ENCODE measurements at places on chromosomes 5 and 9.

DNA sequence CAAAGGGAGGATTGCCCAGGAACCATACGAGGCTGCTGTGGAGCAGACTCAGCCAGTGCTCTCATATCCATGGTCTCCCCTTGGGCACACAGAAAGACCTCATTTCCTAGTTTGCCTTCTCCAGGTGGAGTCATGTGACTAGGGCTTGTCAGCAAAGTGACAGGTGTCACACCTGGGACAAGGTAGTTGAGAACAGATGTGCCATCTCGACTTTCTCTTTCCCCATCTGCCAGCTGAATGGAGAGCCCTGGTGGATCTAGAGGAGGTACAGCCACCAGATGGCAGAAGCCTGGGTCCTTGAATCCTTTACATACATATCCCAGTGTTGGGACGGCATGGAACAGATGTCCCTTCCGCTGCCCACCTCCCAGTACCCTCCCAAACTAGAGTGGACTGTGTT is 42.9 kb upstream of the ALDOB start:
- DNase-seq, result no peak

DNA sequence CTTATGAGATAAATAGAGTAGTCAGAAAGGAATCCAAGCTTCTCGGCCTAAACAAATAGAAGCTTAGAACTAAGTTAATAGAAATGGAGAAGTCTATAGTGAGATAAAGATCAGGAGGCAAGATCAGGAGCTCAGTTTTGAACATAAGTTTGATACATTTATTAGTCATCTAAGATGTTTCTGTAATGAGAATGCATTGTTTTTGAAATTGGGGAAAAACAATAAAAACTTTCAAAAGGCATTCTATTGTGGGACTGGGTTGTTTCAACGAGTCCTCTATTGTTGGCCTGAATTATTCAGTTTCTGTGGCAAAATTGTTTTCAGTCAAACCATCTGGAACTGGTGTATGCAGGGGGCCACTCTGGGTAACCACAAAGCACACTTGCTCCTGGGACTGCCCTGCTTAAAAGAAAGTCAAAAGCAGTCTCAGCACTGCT is 181.0 kb upstream of the CLINT1 start:
- DNase-seq, result no peak

DNA sequence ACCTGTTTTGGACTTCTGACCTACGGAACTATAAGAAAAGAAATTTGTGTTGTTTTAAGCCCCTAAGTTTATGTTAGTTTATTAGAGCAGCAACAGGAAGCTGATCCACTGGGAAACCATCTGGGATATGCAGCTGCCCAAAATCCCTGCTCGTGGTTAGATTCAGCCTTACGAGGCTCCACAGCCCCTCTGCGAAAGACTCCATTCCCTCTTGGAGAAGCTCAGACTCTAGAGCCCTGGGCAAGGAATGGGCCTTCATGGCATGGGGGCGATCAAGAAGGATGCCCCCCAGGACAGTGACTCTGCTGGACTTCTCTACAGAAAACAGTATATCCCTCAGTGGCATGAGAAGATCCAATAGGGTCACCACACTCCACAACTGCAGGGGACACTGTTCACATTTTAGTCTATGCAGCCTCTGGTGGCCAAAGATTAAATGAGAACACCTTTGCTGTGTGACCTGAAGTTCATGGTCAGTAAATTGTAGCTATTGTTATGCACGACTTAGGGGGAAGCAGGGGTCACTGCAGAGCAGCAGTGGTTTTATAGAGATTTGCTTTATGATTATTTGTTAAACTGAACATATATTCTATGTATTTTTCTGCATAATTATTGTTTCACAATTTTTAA is 21.1 kb downstream of the IRF1 start:
- DNase-seq, result no peak

DNA sequence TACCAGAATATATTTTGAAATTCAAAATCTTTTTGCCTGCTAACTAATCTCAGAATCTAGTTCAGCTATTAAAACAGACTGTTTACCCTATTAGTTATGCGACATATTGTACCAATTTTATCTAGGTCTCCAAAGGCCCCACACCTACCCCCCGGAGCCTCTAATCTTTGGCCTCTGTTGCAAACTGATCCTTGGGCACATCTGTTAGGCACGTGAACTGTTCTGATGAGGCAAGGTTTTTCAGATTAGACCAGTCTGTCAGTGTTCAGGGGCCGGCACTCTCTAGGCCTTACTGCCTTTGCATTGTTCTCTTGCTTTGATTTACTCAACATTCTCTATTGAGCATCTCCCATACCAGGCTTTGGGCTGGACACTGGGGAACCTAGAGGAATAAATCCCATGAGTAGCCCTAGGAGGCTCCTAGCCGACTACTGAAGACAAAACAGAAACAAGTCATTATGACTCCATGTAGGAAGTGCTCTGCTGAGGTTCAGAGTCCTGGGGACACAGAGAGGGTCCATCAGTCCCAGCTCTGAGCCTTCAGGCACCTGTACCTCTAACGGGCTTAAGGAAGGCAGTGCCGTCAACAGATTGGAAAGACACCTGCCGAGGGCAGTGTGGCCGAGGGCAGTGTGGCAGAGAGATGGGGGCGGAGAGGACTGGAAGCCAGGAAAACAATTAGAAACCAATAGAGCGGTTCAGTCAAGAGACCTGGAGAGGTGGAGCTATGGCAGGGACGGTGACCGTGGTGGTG is 245.1 kb downstream of the AOPEP start:
- no peak for DNase-seq

GRCh38 chr9:106704056-106704615 is 158.8 kb upstream of the ZNF462 start:
- no peak for DNase-seq

- DNase-seq, result no peak
Measured at GRCh38 chr9:92711844-92712243, 41.9 kb upstream of the IPPK start.

- no peak for DNase-seq
Measured at GRCh38 chr9:78131969-78132700, 100.5 kb upstream of the GNAQ start.

DNA sequence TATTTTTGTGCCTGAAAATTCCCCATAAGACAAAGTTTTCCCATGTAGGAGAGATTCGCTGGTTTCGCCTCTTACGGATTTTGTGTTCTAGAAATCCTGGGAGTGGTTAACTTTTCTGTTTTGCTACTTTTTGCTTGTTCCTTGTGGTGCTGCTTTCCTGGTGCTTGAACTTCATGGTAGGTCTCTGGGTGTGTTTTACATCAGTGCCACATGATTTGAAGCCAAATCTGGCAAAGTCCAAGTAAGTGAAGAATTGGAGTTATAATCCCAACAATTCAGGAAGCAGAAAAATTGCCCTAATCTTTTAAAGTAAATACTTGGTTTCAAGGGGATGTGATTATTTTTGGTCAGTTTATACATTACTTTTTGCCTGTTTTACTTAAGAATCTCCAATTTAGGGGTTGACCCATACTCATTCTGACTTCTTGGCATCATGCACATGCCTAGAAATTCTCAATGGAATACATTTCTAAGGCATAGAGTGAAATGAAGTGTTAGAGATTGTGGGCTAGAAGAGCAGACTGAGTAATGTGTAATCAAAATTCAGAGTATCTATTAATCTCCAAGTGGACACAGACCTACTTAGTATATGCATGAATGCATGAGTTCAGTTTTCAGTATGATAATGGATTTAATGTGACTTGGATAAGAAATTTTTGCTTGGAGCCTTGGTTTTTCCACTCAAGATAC is 189.7 kb downstream of the CSNK1G3 start:
- no peak for DNase-seq

GRCh38 chr9:109098171-109098959 is 21.4 kb downstream of the TMEM245 start:
- peak; percentile 12 for DNase-seq

DNA sequence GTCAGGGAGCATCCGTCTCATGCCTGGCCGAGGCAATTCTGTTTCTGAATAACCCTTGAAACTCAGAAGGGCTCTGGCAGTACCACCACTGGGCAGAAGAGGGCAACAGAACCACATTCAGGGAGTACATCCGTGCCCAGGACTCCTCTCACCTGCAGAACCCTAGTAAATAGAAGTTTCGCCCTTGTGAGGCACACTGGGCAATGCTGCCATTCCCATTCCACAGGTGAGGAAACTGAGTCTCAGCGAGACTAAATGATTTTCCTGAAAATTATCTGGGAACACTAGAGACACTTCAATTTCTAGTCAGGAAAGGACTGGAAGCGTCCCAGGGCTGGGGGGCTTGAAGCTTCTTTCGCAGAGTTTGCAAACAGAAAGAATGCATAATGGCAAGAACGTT is 74.7 kb downstream of the FGF1 start:
- no peak for DNase-seq

DNA sequence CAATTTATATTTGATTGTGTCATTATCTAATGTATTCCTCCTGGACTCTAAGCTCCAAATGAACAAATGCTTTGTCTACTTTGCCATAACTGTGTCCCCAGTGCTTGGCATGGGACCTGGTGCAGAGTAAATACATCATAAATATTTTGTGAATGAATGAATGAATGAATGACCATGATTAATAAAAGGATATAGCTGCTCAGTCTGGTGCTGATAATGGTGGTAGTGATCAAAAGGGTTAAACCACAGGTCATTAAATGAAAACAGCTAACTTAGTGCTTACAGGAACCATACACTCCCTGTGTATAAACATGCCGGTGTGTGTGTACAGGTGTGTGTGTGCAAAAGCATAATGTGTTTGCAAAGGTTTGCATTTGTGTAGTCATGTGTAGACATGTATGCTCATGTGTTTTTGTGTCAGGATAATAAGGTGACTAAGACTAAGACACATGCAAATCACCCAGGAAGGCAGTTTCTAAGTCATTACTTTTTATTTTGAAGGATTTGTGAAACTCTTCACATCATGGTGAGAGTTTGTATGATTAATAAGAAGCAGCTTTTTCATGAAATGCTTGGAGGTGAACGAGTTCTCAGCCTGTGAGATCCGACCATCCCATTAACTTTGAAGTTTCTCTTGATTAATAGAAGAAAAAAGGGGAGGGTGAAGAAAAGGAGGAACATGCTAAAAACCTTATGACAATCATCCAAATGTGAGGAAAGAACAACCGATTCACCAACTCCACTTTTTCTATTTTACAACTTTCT is 24.6 kb downstream of the SPARC start:
- DNase-seq, result no peak

DNA sequence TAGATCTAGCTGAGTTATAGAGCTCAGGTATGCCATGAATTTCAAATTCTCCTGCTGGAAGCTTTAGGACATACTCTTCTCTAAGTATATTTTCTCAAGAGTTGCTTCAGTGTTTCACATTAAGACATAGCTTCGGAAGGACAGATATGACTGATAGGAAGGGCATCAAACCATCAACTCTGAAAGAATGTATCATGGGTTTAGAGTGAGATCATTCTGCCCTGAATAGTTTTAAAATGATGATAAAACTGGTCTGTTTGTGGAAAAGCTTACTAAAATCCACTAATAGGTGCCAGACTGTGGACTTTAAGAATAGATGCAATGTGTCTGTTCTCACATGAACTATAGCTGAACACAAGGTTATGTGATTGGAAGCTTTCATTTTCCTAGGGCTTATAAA is 8.4 kb downstream of the SPEF2 start:
- no peak for DNase-seq

- peak; percentile 9 for DNase-seq
Measured at GRCh38 chr9:103789686-103790085, 304.4 kb upstream of the SMC2 start.

DNA sequence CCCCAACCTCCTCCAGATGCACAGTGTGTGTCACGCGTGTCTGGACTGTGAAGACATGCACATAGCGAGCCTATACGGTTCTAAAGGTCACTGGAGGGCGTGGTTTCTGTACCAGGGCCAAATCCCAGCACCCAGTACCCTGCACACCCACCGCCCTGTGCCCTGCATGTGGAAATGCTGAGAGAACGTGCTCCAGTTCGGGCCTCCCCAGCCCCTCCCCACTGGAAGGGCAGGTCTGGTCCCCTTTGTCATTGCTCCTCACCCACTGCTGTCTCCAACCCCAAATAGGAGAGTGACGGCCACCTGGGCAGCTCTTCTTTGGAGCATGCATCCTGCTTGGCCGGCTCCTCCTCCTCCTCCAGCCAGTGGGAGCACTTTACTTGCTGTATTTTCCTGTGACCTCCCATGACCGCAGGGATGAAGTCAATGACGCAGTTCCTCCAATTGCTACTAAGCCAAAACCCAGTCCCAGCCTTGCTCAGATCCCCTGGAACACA is 116.7 kb downstream of the WNK2 start:
- DNase-seq, result no peak

DNA sequence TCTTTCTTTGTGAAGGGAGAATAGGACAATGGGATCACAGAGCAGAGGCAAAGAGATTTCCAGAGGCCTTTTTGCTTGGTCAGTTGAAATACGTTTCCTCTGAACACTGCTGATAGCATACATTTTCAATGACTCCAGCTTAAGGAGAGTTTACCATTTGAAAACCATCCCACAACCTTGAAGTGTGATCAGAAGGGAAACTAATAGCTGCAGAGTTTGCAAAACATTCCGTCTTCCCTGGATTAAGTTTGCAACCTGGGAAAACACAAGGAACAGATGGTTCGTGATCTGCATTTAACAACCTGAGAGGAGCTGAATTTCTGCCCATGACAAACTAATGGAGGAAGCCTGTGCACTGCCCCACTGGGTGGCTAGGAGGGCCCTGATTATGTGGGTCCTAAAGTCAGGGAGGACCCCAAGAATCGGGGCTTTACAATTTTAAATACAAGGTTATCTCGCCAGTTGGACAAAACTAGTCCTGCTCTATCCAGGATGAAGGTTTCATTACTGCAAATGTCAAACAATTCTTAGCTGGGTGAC is 35.6 kb downstream of the MTX3 start:
- DNase-seq, result no peak

GRCh38 chr9:99955606-99956005 is 49.2 kb downstream of the STX17 start:
- DNase-seq, result no peak

DNA sequence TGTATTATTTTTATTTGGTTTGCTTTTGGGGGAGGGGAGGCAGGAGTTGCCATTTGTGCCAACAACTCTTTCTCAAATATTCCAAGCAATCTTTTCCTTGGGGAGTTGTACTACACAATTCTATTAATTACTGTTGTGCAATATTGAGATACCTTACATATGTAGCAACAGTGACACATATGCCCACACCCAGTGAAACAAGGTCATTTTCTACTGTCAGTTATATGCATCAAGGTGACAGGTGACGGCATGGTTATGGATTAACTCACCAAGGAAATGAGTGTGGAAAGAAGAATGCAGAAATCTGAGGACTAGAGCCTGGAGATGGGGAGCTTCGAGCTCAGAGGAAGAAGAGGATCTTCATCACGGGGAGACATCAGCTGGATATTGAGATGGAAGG is 17.9 kb upstream of the MSMP start:
- no peak for DNase-seq

DNA sequence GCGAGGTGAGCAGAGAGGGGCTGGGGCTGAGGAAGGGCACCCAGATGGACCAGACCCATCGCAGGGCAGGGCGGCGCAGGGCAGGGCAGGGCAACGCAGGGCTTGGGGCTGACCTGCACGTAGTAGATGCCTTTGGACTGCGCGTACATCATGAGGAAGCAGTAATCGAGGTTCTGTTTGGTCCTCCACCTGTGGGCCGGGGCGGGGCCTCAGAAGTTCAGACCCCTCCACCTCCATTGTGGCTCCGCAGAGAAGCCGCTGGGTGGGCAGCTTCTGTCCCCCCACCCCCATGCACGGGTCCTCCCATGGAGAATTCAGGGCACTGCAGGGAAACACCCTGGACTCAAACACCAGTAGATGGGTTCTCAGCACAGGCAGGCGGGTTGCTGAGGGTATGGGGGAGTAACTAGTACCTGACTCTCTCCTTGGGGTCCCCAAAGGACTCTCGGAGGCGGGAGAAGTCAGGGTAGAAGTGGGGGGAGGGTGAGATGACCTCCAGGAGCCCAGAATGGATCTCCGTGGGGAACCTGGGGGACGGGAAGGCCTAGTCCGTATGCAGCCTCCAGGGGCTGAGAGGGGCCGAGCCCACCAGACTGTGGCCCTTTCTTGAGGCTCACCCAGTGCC is 6.4 kb downstream of the LTC4S start:
- no peak for DNase-seq

All from NCI-H446 treated with DMSO at 0.1 percent for 48 hours (cell line).